ENCODE measurements at places on chromosomes 6 and 20.

GRCh38 chr6:135488023-135488422 lies 9.5 kb downstream of the AHI1 start:
- no peaks in the 10 kb centered on the region for H3K27me3 ChIP-seq
- H3K4me3 ChIP-seq, result no peak overlapping the region
- H3K27ac ChIP-seq, result no peak overlapping the region
- no peaks in the 10 kb centered on the region for H3K4me1 ChIP-seq
- H3K36me3 ChIP-seq, result peaks cover 61% of the 10 kb centered on the region
- no peak for DNase-seq

DNA sequence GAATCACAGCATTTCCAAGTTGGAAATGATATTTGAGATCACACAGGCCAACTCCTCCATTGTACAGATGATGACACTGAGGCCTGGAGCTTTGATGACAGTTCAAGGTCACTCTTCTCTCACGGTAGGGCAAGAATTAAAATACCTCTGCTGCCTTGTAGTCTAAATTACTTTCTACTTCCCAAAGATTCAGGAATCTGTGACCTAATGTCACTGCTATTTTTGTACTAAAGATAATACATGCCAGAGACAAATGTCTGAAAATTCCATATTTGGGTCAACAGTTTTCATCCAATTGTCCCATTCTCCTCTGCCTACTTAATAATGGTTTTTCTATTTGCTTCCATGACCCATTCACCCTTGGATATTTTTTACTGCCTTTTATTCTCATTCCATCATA lies 160.0 kb downstream of the SOD2 start:
- no peaks in the 10 kb centered on the region for H3K4me1 ChIP-seq
- H3K27me3 ChIP-seq, result no peaks in the 10 kb centered on the region
- no peak overlapping the region for H3K27ac ChIP-seq
- no peak for DNase-seq
- H3K4me3 ChIP-seq, result no peak overlapping the region
- H3K36me3 ChIP-seq, result no peaks in the 10 kb centered on the region

DNA sequence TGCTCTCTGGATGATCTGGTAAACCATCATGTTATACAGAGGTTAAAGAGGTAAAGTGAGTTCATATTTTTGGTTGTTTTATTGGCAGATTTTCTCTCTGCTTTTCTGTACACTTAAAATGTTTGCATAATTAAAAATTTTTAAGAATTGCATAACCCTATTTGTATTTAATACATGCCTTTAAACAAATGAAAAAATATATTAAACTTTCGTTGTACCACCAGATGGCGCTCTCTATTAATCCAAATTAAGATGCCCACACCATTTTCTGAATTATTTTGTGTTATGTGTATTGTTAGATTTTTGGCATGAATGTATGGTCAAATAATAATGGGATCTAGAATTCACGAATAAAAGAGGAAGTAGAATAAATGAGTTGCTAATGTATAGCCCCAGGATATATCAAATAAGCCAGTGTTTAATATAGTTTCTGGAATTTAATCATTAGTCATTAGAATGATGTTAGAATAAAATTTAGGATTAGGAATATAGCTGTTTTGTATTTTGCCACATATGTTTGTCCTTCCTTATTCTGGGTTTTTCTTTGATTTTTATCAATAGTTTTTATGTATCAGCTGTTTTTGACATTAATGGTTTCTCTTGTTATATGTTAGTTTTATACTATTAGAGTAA lies 38.9 kb downstream of the SMAP1 start:
- H3K27me3 ChIP-seq, result no peaks in the 10 kb centered on the region
- peaks cover 3% of the 10 kb centered on the region for H3K4me1 ChIP-seq
- DNase-seq, result no peak
- no peaks in the 10 kb centered on the region for H3K36me3 ChIP-seq
- no peak overlapping the region for H3K4me3 ChIP-seq
- no peak overlapping the region for H3K27ac ChIP-seq

GRCh38 chr20:2365091-2365490 lies 15.6 kb upstream of the TGM6 start:
- no peaks in the 10 kb centered on the region for H3K27me3 ChIP-seq
- H3K4me1 ChIP-seq, result no peaks in the 10 kb centered on the region
- no peak overlapping the region for H3K4me3 ChIP-seq

GRCh38 chr6:13234130-13234529 lies 94.2 kb downstream of the TBC1D7 start:
- DNase-seq, result no peak
- H3K36me3 ChIP-seq, result peaks cover 4% of the 10 kb centered on the region
- H3K4me3 ChIP-seq, result no peak overlapping the region
- H3K27me3 ChIP-seq, result no peaks in the 10 kb centered on the region
- H3K27ac ChIP-seq, result no peak overlapping the region

DNA sequence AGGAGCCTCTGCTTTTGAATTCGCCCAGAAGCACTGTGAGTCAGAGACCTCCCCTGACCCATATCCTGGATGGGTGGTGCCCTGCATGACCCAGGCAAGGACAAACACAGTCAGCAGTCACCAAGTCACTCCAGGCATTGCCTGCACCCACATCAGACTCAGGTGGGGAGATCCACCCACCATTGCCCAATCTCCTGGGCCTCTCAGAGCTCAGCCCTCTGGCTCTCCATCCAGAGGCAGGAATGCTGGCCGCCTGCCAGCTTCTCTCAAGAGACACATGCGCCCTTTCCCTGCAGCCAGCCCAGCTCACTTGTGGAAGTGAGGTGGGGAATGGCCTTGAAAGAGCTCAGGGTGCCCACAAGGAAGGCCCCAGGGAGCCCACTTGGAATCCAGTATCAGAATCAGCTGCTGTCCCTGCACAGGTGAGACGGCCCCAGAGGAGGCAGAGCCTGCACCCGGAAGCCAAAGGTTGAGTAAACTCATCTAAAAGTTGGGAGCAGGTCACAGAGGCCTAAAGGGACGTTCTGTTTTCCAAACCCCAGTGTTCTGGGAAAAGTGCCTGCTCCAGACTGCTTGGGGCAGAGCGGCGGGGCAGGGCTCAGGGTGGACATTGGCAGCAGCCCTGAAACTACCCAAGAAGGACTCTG lies 129.8 kb downstream of the PREX1 start:
- peaks cover 4% of the 10 kb centered on the region for H3K36me3 ChIP-seq
- peaks cover 19% of the 10 kb centered on the region for H3K4me1 ChIP-seq
- no peaks in the 10 kb centered on the region for H3K27me3 ChIP-seq
- DNase-seq, result no peak

GRCh38 chr6:142372348-142372747 lies 70.5 kb downstream of the ADGRG6 start:
- no peak for DNase-seq
- no peaks in the 10 kb centered on the region for H3K36me3 ChIP-seq
- H3K4me1 ChIP-seq, result peaks cover 12% of the 10 kb centered on the region
- H3K4me3 ChIP-seq, result no peak overlapping the region
- no peaks in the 10 kb centered on the region for H3K27me3 ChIP-seq
- H3K27ac ChIP-seq, result no peak overlapping the region

DNA sequence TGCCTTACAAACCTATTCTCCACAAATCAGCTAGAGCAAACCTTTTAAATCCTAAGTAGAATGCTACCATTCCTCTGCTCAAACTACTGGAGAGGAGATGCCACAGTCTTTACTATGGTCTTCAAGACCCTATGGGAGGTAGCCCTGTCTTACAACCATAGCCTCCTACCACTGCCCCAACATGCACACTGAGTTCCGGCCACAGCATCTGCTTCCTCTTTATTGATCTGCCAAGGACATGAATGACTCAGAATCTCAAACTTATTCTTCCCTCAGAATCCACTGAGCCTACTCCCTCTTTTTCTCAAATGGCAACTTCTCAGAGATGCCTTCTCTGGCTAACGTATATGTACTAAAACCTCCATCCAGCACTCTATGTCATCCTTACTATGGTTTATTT lies 12.2 kb upstream of the ANKEF1 start:
- no peak for DNase-seq
- no peak overlapping the region for H3K4me3 ChIP-seq
- H3K4me1 ChIP-seq, result no peaks in the 10 kb centered on the region

DNA sequence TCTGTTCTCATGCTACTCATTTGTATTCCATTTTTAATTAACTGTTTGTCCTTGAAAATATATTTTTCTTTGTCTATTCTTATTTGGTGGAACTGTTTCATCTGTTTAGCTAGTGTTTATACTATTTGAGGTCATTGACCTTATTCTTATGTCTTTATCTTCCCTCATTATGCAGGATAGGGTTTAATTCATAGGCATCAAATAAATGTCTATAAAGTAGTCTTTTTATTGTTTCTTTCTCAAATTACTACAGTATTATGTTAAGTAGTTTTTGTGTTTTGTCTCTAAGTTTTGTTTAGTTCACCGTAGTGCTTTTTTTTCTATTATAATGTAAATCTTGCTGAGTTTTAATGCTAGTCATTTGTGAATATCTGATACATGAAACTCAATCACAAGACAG lies 19.0 kb downstream of the TIAM2 start:
- DNase-seq, result no peak
- no peak overlapping the region for H3K27ac ChIP-seq
- no peak overlapping the region for H3K4me3 ChIP-seq

- H3K27ac ChIP-seq, result no peak overlapping the region
- H3K27me3 ChIP-seq, result no peaks in the 10 kb centered on the region
- H3K4me1 ChIP-seq, result peaks cover 63% of the 10 kb centered on the region
- DNase-seq, result no peak
Observed at GRCh38 chr6:53059648-53060589, 5.3 kb upstream of the FBXO9 start.

DNA sequence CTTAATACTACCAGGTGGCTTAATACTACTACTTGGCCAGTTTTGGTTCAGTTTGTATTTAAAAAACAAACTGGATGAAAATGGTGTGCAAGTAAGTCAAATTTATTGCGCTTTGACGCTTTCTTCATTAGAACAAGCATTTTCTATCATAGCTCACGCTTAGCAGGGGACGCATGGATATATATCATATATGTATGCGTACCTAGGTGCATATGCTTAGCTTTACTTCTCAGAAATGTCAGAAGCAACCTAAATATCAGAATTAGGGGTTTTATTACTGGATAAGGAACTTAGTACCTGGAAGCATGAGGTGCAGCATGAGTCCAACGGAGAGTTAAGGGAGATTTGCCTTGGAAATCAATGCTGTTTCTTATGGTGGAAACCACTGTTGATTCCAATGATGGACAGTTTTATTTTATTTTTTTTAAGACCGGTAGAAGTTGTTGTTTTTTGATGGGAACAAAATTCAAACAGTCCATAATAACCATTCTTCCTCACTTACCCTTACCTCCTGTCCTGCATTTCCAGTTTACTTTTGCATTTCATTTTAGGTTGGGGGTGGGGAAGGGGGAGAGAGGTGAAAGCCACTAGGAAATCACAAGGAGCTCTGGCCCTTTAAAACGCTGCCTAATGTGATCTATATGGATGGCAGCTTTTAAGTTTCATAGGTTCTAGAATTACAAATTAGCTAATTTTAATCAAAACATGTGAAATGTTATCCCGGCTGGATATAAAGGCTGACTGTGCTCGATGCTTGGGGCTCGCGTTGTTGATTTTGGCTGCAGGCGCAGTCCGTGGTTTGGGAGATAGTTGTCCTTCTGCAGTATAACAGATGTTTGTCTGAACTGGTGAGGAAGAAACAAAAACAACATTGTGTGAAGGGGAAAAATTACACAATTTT lies 2.1 kb downstream of the SOBP start:
- H3K36me3 ChIP-seq, result no peaks in the 10 kb centered on the region
- peaks cover 39% of the 10 kb centered on the region for H3K4me1 ChIP-seq
- no peak for DNase-seq
- no peak overlapping the region for H3K27ac ChIP-seq
- H3K4me3 ChIP-seq, result peak overlapping the region; percentile 79

DNA sequence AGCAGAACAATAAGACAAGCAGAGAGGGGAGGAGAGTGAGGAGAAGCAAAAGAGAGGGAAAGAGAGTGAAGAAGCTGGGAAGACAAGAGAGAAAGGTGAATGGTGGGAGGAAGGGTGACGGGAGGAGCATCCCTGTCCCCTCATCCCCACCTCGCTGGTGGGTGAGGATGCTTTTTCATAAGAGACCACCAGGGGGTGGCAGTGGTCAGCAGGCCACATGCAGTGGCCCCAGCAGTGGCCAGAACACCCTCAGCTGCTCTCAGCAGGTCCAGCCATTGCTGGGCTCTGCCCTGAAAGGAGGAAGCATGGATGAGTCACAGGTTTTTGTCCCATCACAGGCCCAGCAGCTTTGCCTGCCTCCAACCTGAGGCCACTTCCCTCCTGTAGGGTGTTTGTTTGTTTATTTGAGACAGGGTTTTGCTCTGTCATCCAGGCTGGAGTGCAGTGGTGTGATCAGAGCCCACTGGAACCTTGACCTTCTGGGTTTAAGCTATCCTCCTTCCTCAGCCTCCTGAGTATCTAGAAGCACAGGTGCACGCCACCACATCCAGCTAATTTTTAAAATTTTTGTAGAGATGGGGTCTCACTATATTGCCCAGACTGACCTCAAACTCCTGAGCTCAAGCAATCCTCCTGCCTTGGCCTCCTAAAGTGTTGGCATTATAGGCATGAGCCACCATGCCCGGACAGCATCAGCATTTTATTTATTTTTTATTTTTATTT lies 24.0 kb downstream of the FGD2 start:
- no peaks in the 10 kb centered on the region for H3K27me3 ChIP-seq
- H3K4me1 ChIP-seq, result peaks cover 11% of the 10 kb centered on the region
- H3K36me3 ChIP-seq, result no peaks in the 10 kb centered on the region
- H3K4me3 ChIP-seq, result no peak overlapping the region
- no peak overlapping the region for H3K27ac ChIP-seq
- no peak for DNase-seq

- no peaks in the 10 kb centered on the region for H3K27me3 ChIP-seq
- DNase-seq, result no peak
- H3K4me1 ChIP-seq, result no peaks in the 10 kb centered on the region
- H3K4me3 ChIP-seq, result no peak overlapping the region
Observed at GRCh38 chr6:101445527-101445926, 52.0 kb downstream of the GRIK2 start.

DNA sequence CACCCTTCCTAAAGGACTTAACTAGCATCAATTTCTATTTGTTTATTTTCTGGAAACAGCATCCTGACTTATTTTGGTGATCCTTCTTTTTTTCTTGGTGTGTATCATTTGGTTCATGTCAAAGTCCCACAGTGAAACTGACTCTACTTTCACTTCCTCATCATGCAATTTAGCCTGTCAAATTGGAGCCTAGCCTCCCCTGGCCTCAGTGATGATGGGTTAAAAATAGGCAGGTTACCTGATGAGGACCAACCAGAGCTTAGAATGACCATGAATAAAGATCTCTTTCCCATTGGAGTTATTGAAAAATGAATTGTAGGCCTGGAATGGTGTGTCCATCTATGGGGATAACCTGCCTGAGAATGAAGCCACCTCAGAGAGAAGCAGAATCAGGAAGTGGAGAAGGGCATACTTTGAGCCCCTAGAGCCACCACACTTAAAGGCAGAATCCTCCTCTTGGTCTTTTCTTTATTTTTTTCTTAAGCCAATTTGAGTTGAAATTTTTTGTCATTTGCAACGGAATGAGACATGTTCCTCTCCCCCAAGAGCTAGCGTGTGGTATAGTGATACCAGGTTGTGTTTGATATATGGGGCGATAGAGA lies 105.6 kb downstream of the BTBD3 start:
- no peak overlapping the region for H3K27ac ChIP-seq
- H3K4me1 ChIP-seq, result no peaks in the 10 kb centered on the region
- H3K4me3 ChIP-seq, result no peak overlapping the region
- no peaks in the 10 kb centered on the region for H3K27me3 ChIP-seq
- no peaks in the 10 kb centered on the region for H3K36me3 ChIP-seq

GRCh38 chr20:36052117-36052513 lies 83.7 kb downstream of the CNBD2 start:
- H3K36me3 ChIP-seq, result no peaks in the 10 kb centered on the region
- DNase-seq, result no peak
- H3K27me3 ChIP-seq, result no peaks in the 10 kb centered on the region
- H3K4me1 ChIP-seq, result peaks cover 20% of the 10 kb centered on the region
- H3K4me3 ChIP-seq, result no peak overlapping the region
- no peak overlapping the region for H3K27ac ChIP-seq
